ENCODE measurements at places on chromosomes 7 and 10.

DNA sequence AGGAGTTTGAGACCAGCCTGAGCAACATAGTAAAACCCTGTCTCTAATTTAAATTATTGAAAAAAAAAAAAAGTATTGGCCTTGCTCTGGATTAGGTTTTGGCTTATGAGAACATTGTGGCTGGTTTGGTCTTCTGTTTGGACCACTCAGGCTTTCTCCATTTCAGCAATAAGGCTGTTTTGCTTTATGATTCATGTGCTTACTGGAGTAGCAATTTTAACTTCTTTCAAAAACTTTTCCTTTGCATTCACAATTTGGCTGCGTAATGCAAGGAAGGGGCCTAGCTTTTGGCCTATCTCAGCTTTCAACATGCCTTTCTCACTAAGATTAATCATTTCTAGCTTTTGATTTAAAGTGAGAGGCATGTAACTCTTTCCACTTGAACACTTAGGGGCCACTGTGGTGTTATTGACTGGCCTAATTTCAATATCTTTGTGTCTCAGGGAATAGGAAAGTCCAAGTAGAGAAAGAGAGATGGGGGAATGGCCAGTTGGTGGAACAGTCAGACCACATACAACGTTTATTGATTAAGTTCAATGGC lies 38.0 kb upstream of the SRPK2 start:
- no peak for DNase-seq

GRCh38 chr10:133388236-133388972 lies 5.6 kb upstream of the MTG1 start:
- peak; percentile 41 for DNase-seq

- DNase-seq: no peak
Observed at GRCh38 chr7:127207230-127207629, 45.5 kb downstream of the GRM8 start.

- peak; percentile 71 for DNase-seq
Observed at GRCh38 chr10:73159038-73159648, 8.7 kb downstream of the ECD start.

DNA sequence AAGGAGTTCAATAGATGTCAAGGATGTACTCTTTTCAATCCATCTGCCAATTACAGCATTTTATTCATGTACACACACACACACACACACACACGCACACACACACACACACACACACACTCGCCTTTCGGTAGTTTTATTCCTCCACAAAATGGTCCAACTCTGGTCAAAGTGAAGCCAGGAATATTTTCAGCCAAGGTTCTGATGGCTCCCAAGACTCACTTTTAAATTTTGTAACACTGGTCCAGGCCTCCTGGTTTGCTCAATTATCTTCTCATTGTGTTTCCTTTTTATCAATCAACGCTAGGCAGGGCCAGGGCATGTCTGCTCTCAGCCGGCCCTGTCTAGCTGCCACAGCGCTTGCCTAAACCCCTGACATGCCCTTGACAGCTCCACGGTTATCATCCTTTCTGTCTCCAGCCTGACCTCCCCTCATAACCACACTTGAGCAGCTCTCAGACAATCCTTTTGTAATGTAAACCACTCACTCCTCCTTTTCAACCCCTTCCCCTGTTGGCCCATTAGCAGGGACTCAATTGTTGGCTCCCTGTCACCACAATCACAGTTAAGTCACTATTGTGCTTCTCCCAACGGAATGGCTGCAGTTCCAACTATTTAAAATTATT lies 115.1 kb downstream of the ICA1 start:
- no peak for DNase-seq

- peak; percentile 53 for DNase-seq
Observed at GRCh38 chr10:70672165-70673042, at the start of gene ADAMTS14. Gene ADAMTS14, plus strand, starts transcription at chr10:70672506. Its CDS starts 297 bp downstream, at chr10:70672803.

DNA sequence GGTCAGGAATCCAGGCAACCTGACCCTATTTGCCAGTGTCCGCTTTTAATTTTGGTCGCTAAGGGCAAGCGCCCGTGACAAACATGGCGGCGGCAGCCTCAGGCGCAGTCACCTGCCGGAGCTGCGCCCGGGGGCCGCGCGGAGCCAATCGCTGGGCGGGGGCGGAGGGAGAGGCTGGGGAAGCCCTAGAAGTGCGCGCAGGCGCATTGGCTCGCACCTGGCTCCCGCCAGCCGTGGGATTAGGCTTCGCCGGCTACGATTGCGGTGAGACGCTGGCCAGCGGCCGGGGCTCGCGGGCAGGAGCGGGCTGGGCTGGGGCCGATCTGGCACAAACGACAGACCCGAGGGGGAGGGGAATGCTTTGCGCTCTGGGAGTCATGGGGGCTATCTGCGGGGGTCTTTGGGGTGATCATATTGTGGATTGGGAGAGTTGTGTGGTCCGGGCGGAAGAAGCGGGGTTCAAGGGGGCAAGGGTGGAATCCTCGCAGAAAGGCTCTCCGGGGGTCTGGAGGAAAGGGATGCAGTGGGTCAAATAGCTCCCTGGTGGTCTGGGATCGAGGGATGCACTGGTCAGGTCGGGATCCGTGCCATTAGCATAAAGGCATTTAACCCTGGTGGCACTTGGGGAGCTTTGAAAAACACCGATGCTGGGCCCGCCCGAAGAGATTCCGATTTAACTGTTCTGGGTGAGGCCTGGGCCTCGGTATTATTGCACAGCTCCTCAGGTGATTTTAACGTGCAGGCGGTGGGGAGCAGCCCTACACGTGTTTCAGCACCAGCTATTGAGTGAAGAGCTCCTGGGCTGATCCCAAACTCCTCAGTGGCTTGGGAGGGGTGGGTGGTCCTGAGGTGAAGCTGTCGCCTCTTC lies 10.1 kb upstream of the C10orf95 start:
- DNase-seq: peak; percentile 92

GRCh38 chr10:61301575-61301974 lies 151.6 kb downstream of the TMEM26 start:
- no peak for DNase-seq

DNA sequence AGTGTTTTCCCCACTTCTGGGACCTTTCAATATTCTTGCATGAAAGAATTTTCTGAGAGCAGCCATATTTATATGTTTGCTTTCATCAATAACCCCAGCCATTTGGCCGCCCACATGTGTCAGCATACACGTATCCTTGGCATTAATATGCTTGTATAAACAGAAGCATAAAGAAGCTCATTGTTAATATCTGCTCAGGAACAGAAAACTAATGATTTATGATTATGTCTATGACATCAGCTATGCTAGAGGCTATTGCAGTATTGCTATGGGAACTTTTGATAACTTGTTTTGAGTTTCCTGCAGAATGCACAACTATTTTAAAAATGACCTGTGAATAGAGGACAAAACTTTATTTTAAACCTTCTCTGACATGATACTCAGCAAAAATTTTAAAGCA lies 300.9 kb upstream of the MTPN start:
- DNase-seq: no peak

DNA sequence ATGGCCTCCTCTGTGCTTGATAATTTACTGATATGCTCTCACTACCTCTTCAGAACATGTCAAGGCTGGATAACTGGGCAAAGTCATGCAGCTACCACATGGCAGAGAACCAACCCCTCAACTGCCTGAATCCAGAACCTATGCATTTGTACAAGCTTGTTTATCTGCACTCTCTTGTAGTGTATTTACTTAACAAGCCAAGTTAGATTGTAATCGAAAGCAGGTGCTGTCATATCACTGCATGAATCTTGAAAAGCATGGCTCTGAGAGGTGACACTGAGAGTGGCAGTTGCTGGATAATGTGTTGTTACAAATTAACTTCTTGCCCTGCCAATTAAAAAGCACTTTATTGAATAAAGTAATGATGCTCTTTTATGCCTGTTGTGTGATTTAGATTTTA lies 588.6 kb downstream of the NRG3 start:
- no peak for DNase-seq

DNA sequence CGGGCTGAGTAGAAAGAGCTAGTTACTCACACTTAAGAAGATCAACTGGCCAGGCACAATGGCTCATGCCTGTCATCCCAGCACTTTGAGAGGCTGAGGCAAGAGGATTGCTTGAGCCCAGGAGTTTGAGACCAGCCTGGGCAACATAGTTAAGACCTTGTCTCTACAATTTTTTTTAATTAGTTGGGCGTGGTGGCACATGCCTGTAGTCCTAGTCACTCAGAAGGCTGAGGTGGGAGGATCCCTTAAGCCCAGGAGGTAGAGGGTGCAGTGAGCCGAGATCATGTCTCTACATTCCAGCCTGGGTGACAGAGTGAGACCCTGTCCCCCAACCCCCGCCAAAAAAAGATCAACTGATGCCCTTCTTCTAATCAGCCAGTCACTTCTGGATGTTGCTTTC lies 74.6 kb upstream of the ATP6V0A4 start:
- peak; percentile 76 for DNase-seq

- peak; percentile 90 for DNase-seq
Observed at GRCh38 chr10:22316286-22317075, at the start of gene COMMD3. Gene COMMD3, plus strand, starts transcription at chr10:22316388. Its CDS starts 30 bp downstream, at chr10:22316418.

GRCh38 chr7:71354716-71355115 lies 222.8 kb downstream of the GALNT17 start:
- DNase-seq: no peak

GRCh38 chr7:156731651-156732050 lies 91.1 kb downstream of the RNF32 start:
- DNase-seq: no peak

DNA sequence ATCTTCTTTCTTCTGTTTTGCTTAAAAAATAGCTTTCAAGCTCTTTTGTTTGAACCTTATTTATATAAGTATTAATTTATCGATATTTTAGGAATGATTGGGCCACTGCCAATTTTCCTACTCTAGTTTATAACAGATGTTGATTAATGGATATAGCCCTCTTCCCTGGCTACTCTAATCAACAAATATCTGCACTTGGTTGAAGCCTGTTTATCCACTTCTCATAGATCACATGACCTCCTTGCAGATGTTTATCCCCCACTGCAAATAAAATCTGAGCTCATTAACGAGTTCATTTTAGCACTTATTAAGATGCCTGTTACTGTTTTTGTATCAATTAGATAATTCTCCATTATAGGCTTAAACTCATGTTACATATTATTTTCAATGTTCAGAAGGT lies 715.3 kb downstream of the CNTNAP2 start:
- no peak for DNase-seq
